Tibial nerve (tissue), 4 donors: ENCODE measurements at places on chromosomes 6 and 20.
A peak's percentile ranks its signal among the peaks of the same experiment; 100 is the strongest.

DNA sequence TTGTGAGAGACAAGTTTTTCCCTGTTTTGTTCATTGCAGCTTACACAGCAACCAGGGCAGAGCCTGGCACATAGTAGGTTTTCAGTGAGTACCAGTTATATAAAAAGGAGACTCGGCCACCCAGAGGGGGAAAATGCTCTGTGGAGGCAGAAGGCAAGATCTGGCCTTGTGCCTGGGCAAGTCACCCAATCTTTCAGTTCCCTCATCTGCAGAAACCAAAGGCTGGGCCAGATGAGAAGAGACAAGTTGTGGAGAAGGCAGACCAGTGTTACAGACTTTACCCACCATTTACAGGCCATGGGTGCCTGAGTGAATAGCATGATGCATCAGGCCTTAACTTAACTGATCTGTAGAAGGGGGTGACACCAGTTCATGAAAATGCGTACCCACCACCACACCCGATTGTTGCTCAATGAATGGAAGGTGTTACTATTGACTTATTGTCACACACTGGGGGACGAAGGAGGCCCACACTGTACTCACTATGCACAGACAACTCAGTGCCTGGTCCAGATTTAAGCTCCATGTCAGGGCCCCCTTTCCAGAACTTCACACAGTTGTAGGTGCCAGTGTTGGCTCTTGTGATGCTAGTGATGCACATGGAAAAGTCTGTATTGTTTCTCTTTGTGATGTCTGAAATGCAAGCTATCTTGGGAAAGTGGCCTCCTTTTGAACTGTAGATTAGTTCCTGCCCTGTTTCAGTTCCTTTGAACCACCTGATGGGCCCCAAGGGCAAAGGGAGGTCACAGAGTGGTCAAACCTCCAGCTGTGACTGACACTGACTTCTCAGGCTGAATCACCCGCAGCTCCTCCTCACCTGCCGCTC lies 64.3 kb upstream of the SIRPG start:
- H3K4me1 ChIP-seq = no peaks in the 10 kb centered on the region
- no peak overlapping the region for H3K27ac ChIP-seq
- H3K27me3 ChIP-seq = no peaks in the 10 kb centered on the region
- DNase-seq = no peak

- no peak within 1 kb of the TSS for H3K27ac ChIP-seq
- DNase-seq = no peak
- no peaks in the 10 kb centered on the region for H3K36me3 ChIP-seq
- peak within 1 kb of the TSS; percentile 50 for H3K4me3 ChIP-seq
- peaks cover 12% of the 10 kb centered on the region for H3K4me1 ChIP-seq
- H3K27me3 ChIP-seq = no peaks in the 10 kb centered on the region
Observed at GRCh38 chr6:84033523-84034451, at the start of gene MRAP2. Gene MRAP2 (plus strand): TSS chr6:84033772. CDS start chr6:84055319, 21,547 bp downstream.

- no peak overlapping the region for H3K27ac ChIP-seq
- no peak overlapping the region for H3K4me3 ChIP-seq
- H3K27me3 ChIP-seq = no peaks in the 10 kb centered on the region
- H3K4me1 ChIP-seq = no peaks in the 10 kb centered on the region
- H3K36me3 ChIP-seq = no peaks in the 10 kb centered on the region
Observed at GRCh38 chr6:142530566-142530965, 228.8 kb downstream of the ADGRG6 start.

DNA sequence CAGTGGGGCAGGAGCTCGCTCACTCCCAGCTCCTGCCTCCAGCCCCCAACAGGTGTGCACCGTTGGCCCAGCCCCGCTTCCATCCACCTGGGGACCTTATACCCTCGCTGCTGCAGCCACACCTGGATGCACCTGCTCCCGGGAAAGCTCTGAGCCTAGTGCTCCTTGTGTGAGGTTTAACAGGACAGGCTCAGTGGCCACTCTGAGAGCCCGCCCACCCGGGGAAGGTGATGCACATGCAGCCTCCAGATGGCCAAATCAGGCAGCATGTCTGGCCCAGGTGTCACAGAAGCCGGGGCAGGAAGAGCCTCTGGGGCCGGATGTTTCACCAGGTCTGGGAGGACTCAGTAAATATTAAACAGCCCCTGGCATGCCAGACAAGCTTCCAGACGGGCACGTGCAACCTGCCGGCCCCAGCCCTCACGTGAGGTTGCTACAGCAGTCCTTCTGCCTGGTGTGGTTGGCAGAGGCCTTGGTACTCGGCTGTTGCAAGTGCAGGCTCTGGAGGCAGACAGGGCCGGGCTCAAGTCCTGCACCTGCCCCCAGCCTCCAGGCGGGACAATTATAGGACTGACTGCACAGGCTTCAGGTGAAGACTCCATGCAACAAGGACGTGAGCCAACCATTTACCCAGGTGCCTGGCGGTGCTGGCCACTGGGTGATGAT lies 66.9 kb downstream of the RIPOR3 start:
- H3K36me3 ChIP-seq = peaks cover 9% of the 10 kb centered on the region
- H3K27me3 ChIP-seq = no peaks in the 10 kb centered on the region
- DNase-seq = no peak
- H3K4me1 ChIP-seq = peaks cover 11% of the 10 kb centered on the region
- H3K4me3 ChIP-seq = no peak overlapping the region
- no peak overlapping the region for H3K27ac ChIP-seq

DNA sequence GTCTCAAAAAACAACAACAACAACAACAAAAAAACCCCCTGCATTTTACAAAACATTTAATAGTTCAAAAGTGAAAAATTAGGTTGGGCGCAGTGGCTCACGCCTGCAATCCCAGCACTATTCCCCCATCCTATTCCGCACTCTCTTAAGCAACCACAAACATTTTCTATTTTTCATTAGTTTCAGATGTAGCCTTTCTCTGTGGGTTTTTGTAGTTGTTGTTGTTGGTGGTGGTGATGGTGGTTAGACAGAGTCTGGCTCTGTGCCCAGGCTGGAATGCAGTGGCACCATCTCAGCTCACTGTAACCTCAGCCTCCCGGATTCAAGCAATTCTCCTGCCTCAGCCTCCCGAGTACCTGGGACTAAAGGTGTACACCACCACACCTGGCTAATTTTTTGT lies 6.4 kb upstream of the GMNN start:
- H3K36me3 ChIP-seq = no peaks in the 10 kb centered on the region
- H3K27ac ChIP-seq = no peak overlapping the region
- H3K27me3 ChIP-seq = no peaks in the 10 kb centered on the region
- no peak overlapping the region for H3K4me3 ChIP-seq
- DNase-seq = no peak

DNA sequence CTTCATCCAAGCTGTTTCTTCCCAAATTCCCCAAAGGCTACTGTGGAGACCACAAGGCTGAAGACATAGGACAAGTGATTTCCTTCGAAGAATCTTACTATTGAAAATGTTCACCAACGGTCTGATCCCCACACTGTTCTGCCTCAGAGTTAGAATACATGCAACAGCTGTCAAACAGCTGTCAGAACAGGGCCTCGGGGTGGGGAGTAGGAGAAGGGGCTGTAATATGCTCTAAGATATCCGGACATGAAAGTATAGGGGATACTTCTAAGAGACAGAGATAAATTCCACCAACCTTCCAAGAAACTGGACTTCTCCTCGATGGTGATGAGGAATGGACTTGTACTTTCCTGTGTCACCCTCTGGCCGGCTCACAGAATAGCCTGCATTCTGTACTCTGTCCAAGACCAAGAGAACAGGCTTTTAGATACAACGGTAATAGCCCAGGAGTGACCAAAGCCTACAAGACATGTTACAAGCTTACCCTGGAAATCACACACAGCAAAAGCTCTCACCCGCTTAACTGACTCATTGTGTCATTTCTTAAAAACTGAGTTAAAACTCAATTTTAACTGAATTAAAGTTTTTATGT lies 69.2 kb upstream of the PTGIS start:
- H3K4me3 ChIP-seq = no peak overlapping the region
- no peak for DNase-seq
- no peaks in the 10 kb centered on the region for H3K27me3 ChIP-seq

DNA sequence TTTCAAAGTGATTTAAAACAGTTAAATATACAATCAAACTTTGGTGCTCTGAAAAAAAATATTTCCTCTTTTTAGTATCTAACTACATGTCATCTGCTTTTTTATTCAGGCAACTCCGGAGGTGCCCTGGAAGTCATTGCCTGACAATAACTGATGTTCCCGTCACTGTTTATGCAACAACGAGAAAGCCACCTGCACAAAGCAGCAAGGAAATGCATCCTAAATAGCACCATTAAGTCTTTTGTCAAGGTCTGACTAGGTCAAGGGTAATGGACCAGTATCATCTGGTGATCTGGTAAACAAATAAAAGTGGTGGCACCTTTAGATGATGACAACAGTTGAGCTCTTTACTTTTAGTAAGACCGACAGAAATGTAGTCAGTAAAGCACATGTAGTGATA lies 13.2 kb downstream of the FAM229B start:
- H3K27ac ChIP-seq = no peak overlapping the region
- H3K4me3 ChIP-seq = no peak overlapping the region
- peaks cover 46% of the 10 kb centered on the region for H3K36me3 ChIP-seq
- no peak for DNase-seq
- H3K4me1 ChIP-seq = no peaks in the 10 kb centered on the region

DNA sequence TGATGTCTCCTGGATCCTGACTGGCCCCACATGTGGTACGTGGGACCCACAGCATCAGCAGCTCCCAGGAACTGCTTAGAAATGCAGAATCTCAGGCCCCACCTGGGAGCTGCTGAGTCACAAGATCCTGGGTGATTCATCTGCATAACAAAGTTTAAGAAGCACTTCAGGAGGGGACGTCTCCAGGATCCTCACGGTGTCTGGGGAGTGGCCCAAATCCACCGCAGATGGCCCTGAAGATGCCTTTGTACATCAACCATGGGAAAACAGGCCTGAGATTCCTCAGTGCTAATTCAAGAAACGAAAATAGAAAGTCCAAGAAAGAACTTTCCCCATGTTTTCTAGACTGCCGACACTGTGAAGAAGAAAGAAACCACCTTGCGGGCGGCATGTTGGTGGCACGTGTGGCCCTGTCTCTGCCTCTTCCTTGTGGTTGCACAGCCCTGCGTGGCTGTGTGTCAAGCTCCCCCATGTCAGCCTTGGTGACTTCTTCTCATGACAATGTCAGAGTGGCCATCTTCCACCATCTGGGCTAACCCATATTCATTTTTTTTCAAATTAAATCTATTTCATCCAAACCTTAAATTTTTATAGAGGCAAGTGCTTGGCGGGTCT lies 26.1 kb downstream of the RRBP1 start:
- no peak overlapping the region for H3K4me3 ChIP-seq
- no peaks in the 10 kb centered on the region for H3K4me1 ChIP-seq
- H3K27ac ChIP-seq = peak overlapping the region; percentile 63
- no peaks in the 10 kb centered on the region for H3K36me3 ChIP-seq
- DNase-seq = no peak
- no peaks in the 10 kb centered on the region for H3K27me3 ChIP-seq

DNA sequence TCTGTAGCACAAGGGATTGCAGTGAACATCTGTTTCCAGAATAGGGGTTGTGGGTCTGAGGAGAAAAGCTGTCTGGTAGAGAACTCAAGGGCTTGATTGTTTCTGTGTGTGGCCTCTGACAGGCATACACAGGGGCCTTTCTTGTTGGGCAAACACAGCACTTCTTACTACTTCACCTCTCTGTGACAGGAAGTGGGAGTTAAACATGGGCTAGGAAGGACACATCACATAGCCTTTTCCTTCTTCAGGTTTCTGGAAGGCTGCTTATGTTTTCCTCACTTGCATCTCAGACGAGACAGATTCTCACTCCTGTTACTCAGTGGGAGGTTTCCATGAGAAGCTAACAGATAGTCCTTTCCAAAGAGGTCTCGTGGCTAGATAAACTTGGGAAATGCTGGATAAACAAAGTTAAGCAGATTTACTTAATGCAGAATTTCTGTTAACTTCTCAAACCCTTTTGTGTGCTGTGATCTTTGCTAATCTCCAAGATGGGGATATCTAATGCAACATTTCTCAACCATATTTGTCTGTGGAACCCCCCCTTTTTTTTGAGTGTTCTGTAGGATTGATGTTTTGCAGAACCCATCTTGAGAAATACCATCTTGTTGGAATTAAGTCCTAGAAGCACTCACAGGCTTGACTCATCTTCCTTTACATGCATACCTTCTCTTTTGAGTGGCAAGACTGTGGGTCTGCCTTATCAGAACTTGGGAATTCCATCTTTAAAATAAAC lies 41.9 kb upstream of the RNF8 start:
- H3K4me3 ChIP-seq = no peak overlapping the region
- DNase-seq = no peak
- no peaks in the 10 kb centered on the region for H3K36me3 ChIP-seq
- no peak overlapping the region for H3K27ac ChIP-seq
- H3K4me1 ChIP-seq = peaks cover 8% of the 10 kb centered on the region

GRCh38 chr6:107690643-107691061 lies 133.5 kb downstream of the SCML4 start:
- no peaks in the 10 kb centered on the region for H3K27me3 ChIP-seq
- no peaks in the 10 kb centered on the region for H3K36me3 ChIP-seq
- no peaks in the 10 kb centered on the region for H3K4me1 ChIP-seq

DNA sequence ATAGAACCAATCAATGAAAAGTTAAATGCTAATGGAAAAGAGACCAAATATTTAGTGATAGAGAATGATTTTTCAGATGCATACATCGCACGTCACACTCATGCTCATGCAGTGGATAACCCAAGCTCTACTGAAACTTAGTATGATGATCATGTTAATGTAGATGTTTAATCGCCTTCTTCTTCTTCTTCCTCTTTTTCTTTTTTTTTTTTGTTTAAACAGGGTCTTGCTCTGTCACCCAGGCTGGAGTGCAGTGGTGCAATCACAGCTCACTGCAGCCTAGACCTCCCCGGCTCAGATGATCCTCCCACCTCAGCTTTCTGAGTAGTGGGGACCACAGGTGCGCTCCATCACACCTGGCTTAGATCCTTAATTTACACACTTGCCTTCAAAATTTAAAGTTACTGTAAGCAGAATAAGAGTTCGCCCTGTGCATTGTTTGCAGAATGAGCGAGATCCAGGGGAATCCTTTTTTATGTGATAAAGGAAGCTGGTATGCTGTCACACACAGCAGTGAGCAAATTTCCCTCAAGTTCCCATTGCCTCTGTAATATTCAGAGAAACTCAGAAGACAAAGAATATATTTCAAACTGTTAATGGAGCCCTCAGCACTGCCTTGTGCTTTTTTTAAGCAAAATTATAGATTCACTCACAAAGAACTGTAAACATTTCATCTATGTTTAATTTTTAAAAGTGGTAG lies 194.2 kb upstream of the SGK1 start:
- H3K4me3 ChIP-seq = no peak overlapping the region
- H3K4me1 ChIP-seq = no peaks in the 10 kb centered on the region
- no peaks in the 10 kb centered on the region for H3K36me3 ChIP-seq
- H3K27me3 ChIP-seq = no peaks in the 10 kb centered on the region
- no peak overlapping the region for H3K27ac ChIP-seq

- no peak overlapping the region for H3K27ac ChIP-seq
- no peak overlapping the region for H3K4me3 ChIP-seq
- H3K36me3 ChIP-seq = no peaks in the 10 kb centered on the region
Observed at GRCh38 chr6:115570331-115570730, 490.4 kb downstream of the FRK start.
